ENCODE measurements at places on chromosomes 3 and 15.

GRCh38 chr3:46113608-46114007 lies 86.3 kb upstream of the XCR1 start:
- DNase-seq, result no peak

GRCh38 chr15:100101426-100102089 lies 240.2 kb downstream of the ADAMTS17 start:
- DNase-seq, result no peak

DNA sequence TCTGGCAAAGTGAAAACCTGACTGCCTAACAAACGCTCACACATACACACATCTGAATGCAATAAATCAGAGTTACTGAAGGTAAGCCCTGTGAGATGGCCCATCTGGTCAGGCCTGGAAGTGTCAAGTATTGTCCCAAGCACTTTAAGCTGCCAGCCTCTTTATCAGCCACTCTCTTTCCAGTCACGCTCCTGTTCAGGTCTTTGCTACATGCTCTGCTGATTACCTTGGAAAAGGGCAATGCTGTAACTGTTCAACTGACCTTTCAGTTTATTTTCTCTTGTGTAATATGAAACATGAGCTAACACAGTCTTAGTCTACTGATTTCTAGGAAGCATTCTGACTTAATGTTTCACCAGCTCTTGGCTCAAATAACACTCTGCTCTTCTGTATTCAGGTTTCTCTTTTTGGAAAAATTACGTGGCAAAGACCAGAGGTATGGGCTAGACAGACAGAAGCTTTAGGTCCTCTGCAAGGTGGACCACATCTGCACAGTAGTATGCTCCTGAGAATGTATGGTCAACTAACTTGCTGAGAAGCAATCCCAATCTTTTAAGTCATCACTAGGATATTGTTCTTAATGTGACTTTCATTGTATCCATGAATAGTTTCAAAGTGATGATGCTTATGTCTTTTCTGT lies 44.5 kb downstream of the GBE1 start:
- DNase-seq, result no peak

DNA sequence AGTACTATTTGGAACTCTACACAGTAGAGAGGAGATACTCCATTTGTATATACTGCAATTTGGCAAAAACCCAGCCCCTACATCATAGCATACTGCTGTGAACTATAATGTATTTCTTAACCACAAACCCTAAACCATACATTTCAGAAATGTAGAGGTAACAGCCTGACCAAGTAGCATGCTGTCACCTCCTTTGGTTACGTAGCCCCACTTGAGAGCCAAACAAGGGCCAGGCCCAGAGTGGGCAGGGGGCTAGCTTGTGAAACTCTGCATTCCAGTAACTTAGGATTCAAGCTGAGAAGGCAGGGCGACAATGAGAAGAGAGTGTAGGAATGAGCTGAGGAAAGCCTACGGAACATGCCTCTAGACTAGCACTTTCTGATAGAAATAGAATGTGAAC lies 135.8 kb downstream of the GREM1 start:
- DNase-seq, result no peak

- no peak for DNase-seq
Measured at GRCh38 chr15:100973351-100974111, 54.4 kb downstream of the LRRK1 start.

- no peak for DNase-seq
Measured at GRCh38 chr15:101167411-101167752, 84.5 kb downstream of the CHSY1 start.

- DNase-seq, result no peak
Measured at GRCh38 chr3:149726716-149727407, 25.4 kb downstream of the COMMD2 start.

- no peak for DNase-seq
Measured at GRCh38 chr3:126913524-126913923, 69.4 kb upstream of the PLXNA1 start.

DNA sequence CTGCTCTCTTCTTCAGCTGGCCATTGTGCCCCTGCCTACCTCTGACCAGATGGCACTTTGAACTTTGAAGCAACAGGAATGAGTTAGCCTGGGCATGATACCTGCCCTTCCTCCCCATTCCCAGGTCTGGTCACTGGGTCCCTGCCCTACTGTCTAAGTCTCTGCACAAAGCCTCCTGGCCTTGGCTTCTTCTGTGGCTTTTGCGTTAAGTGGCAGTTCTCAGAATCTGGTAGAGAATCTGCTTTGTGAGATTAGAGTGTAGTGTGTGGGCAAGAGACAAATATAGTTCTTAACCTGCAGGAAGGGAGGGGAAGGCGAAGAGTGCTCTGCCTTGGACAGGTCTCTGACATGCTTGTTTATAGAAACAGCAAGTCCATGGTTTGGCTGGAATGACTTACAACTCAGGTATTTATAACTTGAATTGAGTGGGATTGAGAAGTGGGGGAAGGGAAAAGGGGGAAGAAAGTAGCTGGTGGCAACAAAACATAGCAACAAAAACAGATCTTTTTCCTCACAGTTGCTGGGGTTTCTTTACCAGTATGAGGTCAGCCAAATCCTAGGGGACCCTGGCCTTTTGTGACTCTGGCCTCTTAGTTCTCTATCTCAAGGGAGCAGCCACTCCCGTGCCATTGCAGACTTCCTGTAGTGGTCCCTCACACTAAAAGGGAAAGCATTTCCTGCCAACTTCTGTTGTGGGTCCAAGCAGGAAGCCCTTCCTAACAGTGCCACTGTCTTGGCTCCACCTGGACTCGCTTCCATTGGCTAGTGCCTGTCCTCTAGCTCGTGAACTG lies 16.7 kb downstream of the MAPKBP1 start:
- DNase-seq, result no peak

DNA sequence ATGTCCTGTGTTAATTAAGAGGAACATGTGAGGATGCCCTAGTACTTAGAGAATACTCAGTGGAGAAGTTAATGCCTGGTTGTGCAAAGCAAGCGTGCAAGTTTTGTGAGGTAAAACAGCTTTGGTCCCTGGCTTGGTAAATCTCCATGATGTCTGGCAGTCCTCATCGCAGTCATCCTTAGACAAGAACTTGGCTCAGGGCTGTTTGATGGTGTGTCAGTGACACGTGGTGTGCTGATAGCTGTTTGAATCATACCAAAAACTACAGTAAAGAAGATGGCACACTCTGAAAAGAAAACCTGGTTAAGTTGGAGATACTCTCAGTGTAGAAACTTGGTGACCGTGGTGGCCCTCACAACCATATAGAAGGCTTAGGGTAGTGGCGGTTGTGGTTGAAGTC lies 361.7 kb downstream of the FEZF2 start:
- no peak for DNase-seq

DNA sequence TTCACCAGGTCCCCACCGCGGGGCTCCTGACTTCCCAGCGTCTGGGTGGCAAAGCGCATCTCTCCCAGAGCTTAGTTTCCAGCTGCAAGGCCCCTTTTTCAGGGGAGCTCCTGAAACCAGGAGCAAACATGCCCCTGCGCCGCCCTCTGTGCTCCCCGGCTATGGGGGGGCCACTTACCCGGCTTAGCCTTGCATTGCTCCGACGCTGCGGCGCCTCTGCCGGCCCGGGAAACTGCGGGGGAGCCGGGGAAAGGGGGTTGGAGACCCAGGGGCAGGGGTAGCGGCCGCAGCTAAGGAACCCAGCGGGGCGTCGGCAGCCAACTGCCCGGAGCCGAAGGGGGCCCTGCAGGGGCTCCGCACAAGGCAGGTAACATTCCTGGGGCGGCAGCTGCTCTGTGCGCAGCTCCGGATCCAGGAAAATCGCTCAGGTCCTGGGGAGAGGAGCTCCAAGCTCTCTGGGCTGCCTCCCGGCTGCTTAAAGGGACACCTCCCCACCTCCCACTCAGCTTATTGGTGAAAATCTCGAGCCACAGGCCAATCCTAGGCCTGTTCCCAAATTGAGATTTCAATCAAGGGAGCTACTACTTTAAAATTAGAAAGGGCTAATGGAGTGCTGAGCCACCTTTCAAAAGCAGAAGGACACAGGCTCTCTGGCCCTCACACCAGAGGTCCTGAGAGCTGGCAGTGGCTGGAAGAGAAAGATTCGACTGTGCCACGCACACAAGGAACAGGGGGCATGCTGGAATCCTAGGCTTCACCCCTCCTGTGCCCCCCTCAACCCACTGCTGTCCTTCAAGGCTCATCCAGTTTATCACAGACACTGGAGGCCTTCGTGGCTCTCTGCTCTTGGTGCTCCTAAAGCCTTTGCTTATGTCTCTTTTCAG lies 42.7 kb upstream of the PRICKLE2 start:
- no peak for DNase-seq

DNA sequence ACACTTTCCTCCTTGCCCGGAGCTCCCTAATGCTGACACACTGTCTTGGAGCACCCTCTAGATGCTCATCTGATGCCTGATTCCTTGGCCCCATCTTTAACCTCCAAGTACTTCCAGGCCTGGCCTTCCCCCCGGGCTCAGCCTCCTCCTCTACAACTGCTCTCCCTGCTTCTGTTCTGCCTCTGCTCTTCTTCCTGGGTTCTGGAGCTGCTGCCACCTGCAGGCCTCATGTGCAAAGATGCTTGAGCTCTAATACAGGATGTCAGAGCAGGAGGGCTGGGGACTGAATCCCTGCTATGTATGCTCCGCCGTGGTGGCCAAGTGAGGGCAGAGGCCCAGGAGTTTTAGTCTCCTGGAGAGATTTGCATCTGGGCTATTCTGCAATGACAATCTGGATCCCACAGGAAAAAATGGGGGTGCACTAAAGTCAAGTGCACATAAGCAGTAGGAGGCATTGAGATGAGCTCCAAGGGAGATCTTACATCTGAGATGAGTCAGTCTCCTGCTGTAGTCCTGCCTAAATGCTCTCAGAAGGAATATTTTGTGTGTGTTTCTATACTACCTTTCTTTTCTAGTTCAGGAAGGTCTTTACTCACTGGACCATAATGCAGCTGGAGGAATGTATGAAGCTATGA lies 296.3 kb downstream of the UACA start:
- DNase-seq, result no peak

DNA sequence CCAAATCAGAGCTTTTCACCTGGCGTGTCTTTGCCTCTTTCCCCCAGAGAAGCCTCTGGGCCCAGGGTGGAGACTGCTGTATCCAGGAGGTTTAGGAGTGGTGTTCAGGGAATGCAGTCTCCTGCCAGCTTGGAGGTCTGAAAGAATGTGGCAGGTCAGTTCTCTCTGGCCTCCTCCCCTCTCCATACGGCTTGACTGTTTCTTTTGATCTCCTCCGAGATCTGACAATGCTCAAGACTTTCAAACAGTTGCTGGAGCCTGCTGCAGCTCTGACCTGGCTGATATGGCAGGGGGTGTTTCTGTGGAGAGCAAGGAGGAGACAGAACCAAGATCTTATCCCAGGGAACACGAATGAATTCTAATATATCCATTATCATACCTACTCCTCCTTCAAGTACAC lies 24.7 kb upstream of the TM4SF4 start:
- no peak for DNase-seq

GRCh38 chr15:77418966-77419835 lies 703 bp downstream of the PEAK1 start:
- peak; percentile 25 for DNase-seq

DNA sequence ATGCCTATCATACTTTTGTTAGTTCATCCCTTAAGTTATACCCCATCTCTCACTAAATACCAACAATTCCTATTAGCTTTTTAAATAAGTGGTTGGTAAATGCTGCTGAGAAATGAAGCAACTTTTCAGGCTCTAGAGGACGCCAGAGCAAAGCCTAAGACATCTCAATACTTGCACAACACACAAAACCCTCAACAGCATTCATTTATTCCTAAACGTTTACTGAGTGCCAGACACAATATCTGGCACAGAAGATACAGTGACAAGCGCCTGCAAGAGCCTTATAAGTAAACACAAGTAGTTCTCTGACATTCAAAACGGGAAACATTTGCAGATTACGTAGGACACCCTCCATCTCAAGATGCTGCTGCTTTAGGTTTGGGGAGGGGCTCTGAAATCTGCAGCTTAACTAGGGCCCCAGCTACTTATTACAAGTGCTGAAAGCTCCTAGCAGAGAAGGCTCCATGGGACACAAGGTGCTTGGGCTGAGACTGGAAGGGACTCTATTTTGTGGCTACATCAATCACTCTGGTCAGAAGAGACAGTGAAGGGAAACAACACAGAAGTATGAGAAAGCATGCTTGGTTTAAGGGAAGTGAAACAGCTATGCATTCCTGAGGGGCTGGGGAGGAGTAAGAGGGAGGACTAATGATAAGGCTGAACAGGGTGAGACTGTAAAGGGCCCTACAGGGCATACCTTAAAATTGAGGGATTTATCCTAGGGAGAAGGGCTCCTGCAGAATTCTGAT lies 311.3 kb downstream of the PLCL2 start:
- DNase-seq, result no peak

- DNase-seq, result no peak
Measured at GRCh38 chr3:78621061-78621716, 1146.6 kb downstream of the ROBO1 start.

- DNase-seq, result no peak
Measured at GRCh38 chr3:17632401-17633100, 109.9 kb downstream of the TBC1D5 start.

DNA sequence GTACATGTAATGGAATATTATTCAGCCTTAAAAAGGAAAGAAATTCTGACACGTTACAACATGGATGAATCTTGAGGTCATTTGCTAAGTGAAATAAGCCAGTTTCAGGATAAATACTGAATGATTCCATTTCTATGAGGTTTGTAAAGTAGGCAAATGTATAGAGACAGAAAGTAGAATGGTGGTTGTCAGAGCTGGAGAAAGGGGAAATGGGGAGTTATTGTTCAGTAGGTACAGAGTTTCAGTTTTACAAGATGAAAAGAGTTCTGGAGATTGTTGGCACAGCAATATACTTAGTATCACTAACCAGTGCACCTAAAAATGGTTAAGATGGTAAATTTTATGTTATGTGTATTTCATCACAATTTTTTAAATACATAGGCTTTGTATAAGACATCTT lies 60.6 kb downstream of the USP8 start:
- DNase-seq, result no peak

GRCh38 chr15:89192766-89193165 lies 28.6 kb downstream of the RLBP1 start:
- no peak for DNase-seq

- no peak for DNase-seq
Measured at GRCh38 chr3:130974201-130974600, 52.4 kb downstream of the ASTE1 start.

DNA sequence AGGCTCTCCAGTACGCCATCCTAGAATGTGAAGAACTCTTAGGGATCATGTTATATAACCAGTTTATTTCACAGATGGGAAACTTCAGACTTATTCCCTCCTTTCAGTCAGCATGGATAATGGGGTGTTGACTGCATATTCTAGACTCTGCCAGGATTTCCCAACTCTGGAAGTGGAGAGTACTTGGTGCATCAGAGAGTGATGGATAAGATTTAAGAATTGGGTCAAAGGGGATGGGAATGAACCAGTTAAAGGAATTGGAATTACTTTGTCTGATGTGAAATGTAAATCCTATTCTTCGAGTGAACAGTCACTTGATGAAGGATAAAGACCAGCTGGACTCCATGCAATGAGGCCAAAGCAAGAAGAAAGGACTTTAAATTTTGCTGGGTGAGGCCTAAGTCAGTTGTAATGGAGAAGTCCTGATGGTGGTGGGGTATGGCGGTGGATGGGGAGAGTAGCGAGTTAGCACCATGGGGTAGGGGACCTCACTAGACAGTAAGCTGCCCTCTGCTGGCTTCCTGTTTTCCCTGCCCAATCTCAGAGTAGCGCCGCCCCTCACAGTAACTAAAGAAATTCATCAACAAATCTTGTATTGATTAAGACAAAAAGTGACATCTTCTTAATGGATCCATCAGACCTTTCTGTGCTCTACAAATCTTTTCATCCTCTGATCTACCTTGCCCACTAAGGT lies 7.3 kb upstream of the CACNA1D start:
- DNase-seq, result no peak
